CD4-positive, alpha-beta T cell treated with Interleukin-12 subunit alpha and Interleukin-12 subunit beta, for 1 hour (primary cell): ENCODE measurements at places on chromosomes 16 and 17.
A peak's percentile ranks its signal among the peaks of the same experiment; 100 is the strongest.

- DNase-seq = peak; percentile 3
Observed at GRCh38 chr16:20799599-20799998, 6.7 kb downstream of the ERI2 start.

DNA sequence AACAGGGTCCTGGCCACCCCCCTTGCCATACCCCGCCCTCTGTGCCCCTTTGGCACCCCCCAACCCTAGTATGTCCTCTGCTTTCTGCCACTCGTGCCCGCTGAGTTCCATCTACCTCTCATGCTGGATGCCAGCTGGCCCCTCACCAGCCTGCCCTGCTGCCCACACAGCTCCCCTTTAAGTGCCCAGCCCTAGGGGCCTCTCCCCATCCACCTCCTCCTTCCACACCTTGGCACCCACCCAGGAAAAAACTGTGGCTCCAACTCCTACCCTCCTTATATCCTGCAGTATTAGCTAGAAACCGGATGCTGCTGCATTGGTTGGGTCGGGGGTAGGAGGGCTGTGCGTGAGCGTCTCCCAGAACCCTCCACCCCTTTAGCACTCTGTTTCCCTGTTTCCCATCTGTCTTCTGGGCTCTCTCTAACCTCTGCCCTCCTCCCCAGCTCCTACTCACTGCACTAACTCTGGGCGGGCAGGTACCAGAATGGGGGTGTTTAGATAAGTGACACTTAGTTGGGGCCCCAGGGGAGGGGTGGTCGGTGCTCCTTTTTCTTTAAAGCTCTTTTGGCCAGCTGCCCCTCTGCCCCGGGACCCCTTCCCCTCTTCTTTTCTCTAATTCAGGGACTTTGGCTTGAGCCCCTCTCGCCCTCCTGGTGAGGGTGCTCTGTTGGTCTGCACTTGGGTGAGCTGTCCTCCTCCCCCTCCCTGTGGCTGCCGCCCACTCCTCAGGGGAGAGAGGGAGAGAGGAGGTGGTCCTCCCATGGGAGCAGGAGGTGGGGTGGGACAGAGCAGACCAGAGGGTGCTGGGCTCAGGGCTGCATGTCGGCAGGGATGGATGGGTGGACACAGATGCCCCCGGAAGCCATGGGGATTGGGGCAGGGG lies 9.9 kb downstream of the NR1D1 start:
- no peak for DNase-seq

DNA sequence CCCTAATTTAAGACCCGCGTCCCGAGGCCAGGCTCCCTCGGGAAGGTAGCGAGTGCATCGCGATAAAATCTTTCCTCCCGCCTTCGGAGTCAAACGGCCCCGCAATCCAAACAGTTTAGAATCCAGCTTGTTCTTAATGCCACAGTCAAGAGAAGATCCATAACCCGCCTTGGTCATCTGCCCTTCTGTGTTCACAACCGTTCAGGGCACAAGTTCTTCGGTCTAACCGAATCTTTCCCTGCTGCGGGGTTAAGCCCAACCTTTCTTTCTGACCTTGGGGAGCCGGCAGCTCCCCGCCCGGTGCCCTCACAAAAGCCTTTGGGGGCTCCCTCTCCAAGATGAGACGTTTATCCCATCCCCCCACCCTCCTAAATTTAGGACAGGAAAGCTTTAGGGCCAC lies 30.3 kb downstream of the CPSF4L start:
- no peak for DNase-seq

DNA sequence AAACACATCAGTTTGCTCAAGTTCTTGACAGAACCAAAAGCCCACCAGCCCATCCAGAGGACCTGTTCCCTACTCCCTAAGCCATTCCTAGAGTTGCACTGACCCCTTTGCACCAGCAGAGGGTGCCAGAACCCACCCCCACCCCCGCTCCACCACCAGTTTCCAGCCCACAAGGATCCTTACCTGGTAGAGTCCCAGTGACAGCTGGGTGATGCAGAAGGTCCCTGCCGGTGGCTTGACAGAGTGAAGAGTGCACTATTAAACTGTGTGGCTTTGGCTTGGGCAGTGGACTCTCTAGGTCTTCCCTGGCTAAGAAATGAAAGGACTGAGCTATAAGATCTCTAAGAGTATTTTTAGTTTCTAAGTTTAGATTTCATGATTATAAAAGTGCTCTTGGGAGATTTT lies 73.3 kb upstream of the MTMR4 start:
- DNase-seq = peak; percentile 64

DNA sequence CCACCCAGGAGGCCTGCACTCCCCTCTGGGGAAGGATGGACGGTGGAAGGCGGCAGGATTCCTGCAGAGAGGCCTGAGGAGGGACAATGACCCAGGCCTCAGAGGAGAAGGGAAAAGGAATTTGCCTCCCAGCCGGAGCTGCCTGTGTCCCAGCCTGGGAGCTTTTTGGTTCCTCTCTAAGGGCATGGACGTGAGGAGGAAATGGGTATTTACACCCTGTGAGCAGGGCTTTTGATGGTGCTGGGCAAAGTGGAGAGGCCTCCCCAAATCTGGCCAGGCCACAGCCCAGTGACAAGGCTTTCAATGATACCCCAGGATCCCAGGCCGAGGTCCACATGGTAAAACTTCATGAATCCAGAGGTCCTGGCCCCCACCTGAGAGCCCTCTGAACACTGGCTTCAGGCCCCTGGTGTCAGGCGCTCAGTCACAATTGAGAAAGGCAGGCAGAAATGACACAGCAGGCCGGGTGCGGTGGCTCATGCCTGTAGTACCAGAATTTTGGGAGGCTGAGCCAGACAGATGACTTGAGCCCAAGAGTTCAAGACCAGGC lies 56.0 kb upstream of the DOC2B start:
- no peak for DNase-seq

DNA sequence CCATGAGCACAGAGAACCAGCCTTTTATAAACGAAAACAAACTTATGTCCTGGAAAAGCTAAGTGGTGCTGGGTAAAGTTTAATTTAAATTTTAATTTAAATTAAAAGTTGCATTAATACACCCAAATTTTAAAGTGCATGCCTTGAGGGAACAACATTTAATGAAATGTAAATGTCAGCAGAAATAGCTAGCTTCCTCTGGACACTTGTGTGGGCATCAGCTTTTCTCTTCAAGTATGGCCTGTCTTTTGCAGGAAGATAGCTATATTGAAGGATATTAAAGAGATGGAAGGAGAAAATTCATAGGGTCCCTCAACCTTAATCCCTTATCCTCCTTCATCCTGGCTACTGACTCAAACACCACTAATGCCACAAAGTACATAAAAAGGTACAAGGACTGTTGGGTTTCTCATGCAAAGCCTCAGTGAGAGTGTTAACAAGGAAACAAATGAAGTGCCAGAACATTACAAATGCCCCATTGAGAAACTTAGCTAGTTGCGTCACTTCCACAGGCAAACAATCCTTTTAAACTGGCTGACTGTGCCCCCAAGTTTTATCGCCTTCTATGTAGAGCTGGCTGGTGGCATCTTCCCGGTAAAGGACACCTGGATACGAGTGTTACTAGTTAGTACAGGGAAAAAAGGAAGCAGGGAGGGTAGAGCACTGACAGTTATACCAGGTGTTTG lies 14.1 kb downstream of the PHF12 start:
- DNase-seq = no peak

DNA sequence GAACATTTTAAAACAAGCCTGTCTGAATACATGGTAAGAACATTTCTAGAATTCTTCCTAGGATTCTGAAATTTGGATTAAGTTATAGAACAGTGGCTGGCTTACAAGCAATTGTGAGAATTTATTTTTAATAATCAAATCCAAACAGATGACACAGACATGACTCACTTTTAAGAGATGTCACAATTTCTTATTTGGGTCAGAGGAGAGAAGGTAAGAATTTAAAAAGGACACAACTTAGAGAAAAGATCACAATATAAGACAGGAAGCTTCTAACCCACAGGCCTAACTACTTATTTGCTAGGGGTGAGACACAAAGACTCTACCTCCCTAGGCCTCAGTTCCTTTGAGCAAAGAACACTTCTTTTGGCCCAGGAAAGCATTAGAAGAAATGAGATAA lies 32.7 kb downstream of the ZZEF1 start:
- DNase-seq = no peak

- peak; percentile 15 for DNase-seq
Observed at GRCh38 chr17:8142158-8142886, 9.9 kb downstream of the PER1 start.

DNA sequence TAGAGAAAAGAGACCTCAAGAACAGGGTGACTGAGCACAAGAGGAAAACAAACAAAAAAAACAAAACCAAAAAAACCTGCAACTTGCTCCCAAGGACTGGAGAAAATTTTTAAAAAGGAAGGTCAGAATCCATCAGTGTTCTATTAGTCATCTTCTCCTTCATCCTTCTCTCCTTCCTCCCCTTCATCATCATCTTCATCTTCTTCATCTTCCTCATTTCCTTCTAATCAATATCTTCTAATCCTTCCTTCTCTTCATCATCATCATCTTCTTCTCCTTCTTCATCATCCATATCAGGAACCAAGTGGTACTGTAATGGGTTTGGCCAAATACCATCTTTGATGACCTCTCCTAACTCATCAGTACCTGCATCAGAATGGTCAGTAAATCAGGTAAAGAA lies 12.2 kb downstream of the HSF5 start:
- DNase-seq = no peak

GRCh38 chr16:47236716-47237115 lies 93.0 kb upstream of the NETO2 start:
- DNase-seq = no peak

DNA sequence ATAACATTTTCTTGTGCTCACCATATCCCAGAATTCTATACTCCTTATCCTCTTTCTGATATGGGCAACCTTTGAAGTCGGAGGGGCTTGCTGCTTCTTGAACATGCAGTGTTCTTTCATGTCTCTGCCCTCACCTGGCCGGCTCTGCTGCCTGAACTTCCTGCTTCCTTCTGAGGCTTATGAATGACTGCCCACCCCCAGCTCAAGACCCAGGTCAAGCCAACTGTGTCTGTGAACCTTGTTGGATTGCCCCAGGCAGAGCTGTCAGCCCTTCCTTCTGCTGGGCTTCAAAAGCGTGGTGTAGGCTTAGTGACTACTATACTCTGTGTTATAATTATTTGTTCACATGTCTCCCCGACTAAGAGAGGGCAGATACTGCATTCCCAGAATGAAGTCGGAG lies 506.5 kb downstream of the HS3ST4 start:
- DNase-seq = no peak

GRCh38 chr16:8863594-8864424 lies 5.0 kb downstream of the CARHSP1 start:
- no peak for DNase-seq

DNA sequence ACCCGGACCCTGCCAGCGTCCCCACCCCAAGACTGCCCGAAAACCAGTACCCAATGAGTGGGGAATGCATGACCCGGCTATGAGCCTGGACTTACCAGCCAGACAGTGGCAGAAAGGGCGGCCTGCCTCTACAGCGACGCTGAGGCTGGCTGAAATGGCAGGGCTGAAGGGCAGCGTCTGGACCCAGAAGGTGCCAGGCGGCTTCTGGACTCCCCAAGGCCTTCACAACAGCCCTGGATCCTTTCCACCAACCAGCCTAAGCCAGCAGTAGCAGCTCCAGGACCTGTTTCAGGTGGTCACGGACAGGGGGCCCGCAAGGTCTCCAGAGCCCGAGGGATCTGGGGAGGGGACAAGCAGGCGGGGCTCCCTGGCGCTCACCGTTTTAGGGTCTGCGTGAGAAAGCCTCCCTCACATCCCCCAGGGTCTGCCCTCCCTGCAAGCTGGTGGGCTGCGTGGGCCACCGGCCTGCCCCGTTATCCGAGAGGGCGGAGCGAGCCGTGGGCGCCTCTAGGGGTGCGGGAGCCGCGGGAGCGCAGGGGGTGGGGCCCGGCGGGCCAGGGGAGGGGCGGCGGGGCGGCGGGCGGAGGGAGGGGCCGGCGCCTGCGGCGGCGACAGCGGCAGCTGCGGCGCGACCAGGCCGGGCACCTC lies at the start of gene RIPOR1:
Gene RIPOR1, plus strand, starts transcription at position 608 of the 648 bp plus-strand sequence. CDS start 9,618 bp downstream, outside the sequence.
- DNase-seq = peak; percentile 62

DNA sequence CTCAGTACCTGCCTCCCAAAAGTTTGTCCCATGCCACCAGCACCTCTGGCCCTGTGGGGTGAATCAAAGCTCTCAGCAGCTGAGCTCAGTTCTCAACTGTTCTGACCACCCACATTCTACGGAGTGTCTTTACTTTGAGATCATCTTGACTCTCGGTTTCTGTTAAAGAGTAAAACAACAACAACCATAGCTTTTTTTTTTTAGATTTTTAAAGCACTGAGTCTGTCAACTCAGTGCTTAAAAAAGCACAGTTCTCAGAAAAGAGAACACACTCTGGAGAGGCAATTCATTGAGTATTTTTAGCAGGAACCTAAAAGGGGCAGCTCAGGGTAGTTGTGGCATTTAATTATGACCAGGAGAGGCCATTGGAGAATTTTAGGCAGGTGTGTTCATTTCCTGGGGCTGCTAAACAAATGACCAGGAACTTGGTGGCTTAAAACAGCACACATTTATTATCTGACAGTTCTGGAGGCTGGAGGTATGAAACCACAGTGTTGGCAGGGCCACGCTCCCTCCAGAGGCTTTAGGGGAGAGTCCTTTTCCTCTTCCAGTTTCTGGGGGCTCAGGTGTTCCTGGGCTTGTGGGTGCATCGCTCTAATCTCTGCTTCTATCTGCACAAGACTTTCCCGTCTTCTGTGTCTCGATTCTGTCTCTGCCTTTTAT lies 6.7 kb upstream of the WFIKKN2 start:
- DNase-seq = no peak

- DNase-seq = no peak
Observed at GRCh38 chr16:51287121-51287755, 136.2 kb upstream of the SALL1 start.

- DNase-seq = no peak
Observed at GRCh38 chr16:81094771-81095251, 1.4 kb downstream of the GCSH start.

GRCh38 chr17:43577664-43578403 lies 31.7 kb upstream of the ETV4 start:
- DNase-seq = no peak

DNA sequence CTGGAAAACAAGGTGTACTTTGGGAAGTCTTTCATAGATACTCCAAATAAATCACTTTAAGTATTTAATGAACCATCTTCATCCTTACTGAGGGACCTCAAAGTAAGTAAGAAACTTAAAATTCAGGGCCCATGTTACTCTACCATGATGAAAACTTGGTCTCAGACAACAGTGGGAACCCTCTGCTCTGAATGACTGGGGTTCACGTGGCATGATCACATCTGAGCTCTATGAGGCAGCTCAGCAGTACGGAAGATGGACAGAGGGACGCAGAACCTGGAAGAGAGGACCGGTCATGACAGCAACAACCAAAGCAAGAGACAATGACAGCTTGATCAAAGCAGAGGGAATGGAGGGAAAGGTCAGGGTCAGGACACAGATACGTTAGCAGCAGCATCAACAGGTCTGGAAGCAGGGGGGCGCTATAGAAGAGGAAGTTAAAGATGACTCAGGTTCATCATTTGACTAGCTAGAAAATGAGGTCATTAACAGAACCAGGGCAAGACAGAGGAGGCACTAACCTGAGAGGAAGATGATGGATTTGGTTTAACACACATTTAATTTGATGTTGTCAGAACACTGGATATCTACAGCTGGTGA lies 9.5 kb downstream of the XPO6 start:
- DNase-seq = peak; percentile 40
